ENCODE measurements at places on chromosomes 7 and 10. TPM values are rescaled to one million over a fixed set of nuclear protein-coding genes. Genes with fewer than 3 reads are reported as not detected.

- no peak overlapping the region for H3K27ac ChIP-seq
- no peaks in the 10 kb centered on the region for H3K4me1 ChIP-seq
- no peak for DNase-seq
- no peaks in the 10 kb centered on the region for H3K36me3 ChIP-seq
Measured at GRCh38 chr10:12949248-12949647, 52.3 kb downstream of the CCDC3 start.

DNA sequence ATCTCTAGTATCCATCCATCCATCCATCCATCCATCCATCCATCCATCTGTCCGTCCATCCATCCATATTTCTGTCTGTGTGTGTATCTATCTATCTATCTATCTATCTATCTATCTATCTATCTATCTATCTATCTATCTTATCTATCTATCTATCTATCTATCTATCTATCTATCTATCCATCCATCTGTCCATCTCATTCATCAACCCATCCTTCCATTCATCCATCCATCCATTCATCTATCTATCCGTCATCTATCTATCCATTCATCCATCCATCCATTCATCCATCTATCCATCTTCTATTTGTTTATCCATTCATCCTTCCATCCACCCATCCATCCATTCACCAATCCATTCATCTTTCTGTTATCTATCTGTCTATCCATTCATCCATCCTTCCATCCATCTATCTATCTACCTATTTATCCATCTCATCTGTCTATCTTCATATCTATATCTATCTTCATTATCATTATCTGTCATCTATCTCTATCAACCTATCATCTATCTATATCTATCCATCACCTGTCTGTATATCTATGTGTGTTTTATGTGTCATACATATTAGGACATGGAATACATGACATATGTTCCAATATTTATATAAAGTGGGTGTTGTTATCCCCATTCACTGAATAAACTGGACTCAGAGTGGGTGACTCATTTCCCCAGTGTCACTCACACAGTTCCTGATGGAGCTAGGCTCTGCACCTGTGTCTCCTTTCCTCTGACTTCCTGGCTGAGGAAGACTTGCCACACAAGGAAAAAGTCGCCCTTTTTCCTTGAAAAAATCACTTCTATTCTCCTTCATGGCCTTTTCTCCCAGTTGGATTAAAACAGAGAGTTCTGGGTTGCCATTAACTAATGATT lies 200.1 kb downstream of the CCDC3 start:
- H3K27me3 ChIP-seq, result no peaks in the 10 kb centered on the region
- peaks cover 6% of the 10 kb centered on the region for H3K4me1 ChIP-seq
- H3K4me3 ChIP-seq, result no peak overlapping the region
- no peak overlapping the region for H3K27ac ChIP-seq

GRCh38 chr10:132138596-132138995 lies 48.2 kb upstream of the DPYSL4 start:
- H3K4me1 ChIP-seq, result no peaks in the 10 kb centered on the region
- no peaks in the 10 kb centered on the region for H3K36me3 ChIP-seq
- no peak overlapping the region for H3K27ac ChIP-seq
- H3K4me3 ChIP-seq, result no peak overlapping the region
- no peak for DNase-seq
- H3K27me3 ChIP-seq, result peaks cover 2% of the 10 kb centered on the region

- H3K27me3 ChIP-seq, result no peaks in the 10 kb centered on the region
- H3K4me1 ChIP-seq, result no peaks in the 10 kb centered on the region
- no peak overlapping the region for H3K27ac ChIP-seq
- H3K36me3 ChIP-seq, result no peaks in the 10 kb centered on the region
- no peak overlapping the region for H3K4me3 ChIP-seq
Measured at GRCh38 chr10:1440897-1441296, 296.4 kb downstream of the ADARB2 start.

DNA sequence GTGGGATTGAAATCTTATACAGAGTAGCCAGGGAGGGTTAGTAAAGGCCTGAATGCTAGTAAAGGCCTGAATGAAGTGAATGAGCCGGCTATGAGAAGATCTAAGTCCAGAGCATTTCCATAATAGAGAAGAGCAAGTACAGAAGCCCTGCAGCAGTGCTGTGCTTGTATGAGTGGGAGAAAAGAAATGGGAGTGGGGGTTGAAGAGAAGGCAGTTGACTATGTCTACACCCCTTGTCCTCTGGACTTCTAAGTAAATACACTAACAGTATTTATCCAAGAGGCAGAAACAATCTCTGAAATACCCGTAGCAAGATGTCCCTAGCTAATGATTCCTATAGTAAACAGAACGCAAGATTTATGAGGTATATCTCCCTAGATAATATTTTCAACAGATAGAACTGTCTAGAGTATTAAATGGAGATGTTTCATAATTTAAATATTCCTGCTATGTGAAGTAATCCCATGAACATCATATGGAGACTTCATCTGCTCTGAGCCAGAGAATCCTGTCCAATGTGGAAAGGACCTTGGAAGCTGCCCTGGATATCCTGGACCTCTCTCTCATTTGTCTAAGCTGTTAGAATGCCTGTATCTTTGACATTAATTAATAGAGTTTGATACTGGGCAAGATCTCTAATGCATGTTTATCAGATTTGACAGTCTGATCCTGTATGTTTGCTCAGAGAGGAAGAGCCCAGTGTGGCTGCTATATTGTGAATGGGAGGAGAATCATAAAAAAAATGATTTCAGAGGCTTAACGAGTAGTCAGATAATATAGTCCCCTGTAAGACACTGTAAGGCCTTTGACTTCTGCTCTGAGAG lies 171.6 kb downstream of the LRRN3 start:
- no peak for DNase-seq
- no peak overlapping the region for H3K4me3 ChIP-seq
- no peaks in the 10 kb centered on the region for H3K27me3 ChIP-seq

GRCh38 chr10:9052767-9053166 lies 998.3 kb downstream of the GATA3 start:
- H3K4me3 ChIP-seq, result no peak overlapping the region
- H3K4me1 ChIP-seq, result no peaks in the 10 kb centered on the region
- H3K27ac ChIP-seq, result no peak overlapping the region
- H3K27me3 ChIP-seq, result no peaks in the 10 kb centered on the region

KCNMA1 gene
- total RNA-seq, result 0.82 TPM
